ENCODE measurements at places on chromosomes 3 and 15.

DNA sequence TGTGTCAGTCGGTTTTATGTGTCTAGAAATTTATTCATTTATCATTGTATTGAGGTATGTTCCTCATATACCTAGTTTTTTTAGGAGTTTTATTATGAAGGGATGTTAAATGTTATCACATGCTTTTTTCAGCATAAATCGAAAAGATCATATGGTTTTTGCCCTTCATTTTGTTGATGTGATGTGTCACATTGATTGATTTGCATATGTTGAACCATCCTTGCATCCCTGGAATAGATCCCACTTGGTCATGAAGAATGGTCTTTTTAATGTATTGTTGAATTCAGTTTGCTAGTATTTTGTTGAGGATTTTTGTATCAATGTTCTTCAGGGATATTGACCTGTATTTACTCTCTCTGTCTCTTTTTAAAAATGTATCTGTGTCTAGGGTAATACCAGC, 230.3 kb downstream of the RAP2B start:
- no peak for DNase-seq

GRCh38 chr15:88636050-88636449, 2.8 kb upstream of the ISG20 start:
- DNase-seq: no peak

DNA sequence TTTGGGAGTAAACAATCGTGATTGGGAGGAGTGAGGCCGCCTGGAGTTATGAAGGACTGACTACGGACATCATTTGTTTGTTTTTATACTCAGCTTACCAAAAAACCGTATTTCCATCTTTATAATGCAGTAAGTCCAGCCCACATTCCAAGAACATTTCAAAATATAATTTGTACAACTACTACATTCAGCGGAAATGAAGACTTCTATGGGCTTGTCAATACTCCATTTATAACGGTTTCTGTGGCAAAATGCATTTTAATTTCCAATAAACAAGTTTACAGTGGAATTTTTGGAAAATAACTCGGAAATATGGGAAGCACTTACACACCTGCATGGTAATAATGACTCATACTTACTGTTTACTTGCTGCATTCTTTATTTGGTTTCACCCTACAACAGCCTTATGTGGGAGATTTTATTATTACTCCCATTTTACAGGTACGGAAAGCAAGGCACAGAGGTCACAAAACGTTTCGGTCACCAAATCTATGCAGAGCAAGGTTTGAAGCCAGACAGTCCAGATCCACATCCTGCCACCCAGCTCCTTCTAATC, 62.3 kb downstream of the LDHAL6B start:
- DNase-seq: no peak

DNA sequence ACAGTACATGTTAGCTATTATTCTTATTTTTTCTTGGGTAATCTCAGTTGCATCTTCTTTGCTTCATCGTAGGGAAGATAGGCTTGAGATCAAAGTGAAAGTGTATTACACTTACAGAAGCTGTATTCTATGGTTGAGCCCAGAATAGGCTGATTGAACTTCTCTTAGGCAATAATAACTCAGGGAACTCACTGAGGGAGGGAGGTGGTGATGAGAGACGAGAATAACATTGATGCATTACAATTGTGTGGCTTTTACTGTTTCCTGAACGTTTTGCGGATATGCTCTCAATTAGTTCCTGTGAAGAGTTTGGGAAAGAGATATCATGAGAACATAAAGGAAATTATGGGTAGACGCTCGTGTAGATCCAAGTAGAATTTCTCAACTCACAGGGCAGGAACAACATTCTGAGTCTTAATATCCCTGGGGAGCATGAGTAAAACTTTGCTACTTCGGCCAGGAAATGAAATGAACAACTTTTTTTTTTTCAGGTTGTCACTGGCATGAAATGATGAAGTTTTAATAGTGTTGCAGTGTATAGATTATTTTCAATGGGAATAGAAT, 302.2 kb downstream of the TUSC7 start:
- DNase-seq: no peak

GRCh38 chr3:9230596-9230995, 18.9 kb downstream of the SRGAP3 start:
- no peak for DNase-seq

DNA sequence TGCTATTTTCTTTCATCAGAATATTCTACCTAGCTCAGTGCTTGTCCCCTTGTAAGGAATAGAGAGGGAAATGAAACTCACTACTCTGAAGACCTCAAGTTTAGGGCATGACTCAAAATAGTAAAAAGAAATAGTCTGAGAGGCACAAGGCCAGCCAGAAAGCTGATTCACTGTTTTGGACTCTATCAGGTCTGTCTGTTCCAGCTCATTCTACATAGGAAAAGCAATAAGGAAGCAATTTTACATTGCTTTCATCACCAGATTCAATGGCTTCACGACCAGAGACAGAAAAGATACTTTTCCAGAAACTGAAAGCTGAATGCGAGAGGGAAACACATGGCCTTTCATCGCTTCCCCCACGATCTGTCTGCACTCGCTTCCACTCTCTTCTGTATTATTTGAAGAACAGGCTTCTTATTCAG, 276.0 kb downstream of the GBE1 start:
- no peak for DNase-seq

GRCh38 chr3:70564552-70564951, 252.1 kb upstream of the MDFIC2 start:
- no peak for DNase-seq

DNA sequence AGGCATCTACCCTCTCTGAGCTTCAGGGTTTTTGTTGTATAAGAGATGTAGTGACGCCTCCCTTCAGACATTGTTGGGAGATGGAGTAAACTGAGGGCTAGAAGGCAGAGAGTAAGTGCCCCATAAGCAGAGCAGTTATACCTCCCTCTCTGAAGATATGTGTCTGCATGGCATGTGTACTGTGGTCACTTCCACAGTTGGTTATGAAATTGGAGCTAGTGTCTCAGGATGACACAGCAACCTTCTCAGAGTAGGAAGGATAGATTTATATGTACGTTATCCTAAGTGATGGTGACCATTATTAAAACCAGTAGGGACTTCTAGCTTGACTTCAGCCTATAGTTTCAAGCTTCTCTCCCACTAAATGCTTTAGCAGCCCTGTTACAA, 17.9 kb downstream of the PXK start:
- DNase-seq: no peak

DNA sequence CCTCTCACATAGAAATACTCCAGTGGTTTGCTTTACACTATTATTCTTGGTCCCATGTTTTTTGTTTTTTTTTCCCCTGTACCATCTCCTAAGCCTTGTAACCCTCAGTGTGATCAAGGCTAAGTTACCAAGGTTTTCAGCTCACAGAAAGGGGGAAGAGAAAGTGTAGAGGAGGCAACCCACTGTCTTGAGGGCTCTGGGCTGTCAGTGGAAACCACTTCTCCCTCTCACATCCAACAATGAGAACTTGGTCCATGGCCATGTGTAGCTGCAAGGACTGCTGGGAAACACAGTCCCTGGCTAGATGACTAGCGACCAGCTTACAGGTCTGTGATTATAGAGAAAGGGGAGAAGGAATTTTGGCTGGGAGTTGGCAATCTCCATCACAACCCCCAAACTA, 30.3 kb downstream of the GPD1L start:
- DNase-seq: no peak

DNA sequence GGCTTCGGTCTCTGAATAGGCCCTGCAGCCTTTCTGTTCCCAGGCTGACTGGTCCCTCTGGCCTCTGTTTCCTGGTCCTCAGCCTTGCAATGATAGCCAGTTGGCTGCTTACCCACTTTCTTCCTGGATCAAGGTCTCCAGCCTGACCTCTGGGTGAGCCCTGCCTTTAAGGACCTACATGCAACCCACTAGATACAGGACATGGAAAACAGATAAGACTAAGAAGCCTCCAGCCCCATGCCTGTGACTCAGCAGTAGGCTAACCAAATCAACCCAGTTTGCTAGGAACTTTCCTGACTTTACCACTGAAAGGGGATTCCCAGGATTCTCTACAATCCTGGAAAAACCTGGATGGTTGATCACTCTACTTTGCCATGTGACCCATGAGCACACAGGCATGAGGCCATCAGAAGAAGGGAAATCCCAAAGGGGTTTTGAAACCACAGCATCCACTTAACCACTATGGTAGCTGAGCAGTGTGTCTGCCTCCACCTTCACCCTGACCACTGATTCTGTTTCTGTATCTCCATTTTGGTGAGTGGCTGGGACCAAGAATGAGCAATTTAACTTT, 188.1 kb downstream of the CHST2 start:
- no peak for DNase-seq

GRCh38 chr3:22231061-22231460, 480.1 kb upstream of the ZNF385D start:
- no peak for DNase-seq

DNA sequence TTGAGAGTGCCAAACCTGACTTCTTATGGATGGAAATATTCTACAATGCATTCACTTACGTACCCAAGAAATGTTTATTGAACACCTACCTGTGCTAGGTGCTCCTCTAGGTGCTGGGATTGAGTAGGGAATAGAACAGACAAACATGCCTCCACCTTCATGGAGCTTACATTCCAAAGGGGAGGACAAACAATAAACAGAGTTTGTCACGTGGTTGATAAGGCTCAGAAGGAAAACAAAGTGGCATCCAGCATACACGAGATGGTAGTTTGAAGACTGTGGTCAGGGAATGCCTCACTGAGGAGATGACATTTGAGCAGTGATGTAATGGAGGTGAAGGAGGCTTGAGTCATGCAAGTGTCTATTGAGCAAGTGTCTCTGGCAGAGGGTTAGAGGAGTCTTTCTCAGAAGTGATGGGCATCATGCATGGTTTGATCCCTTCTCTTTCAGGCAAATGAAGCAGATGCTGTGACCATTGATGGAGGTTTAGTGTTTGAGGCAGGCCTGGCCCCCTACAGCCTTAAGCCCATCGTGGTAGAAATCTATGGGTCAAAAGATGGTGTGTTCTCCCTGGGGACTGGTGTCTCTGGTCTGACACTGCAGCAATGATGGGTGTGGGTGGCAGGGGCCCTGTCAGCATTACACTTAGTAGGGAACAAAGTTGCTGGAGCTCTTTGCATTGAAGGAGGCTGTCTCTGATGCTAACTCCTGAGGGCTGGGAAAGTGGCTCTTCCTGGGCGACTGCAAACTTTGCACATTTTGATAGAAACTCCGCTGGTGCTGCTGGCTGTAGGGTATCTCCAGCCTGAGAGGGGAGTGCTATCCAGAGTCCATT, 29.7 kb upstream of the TOPBP1 start:
- no peak for DNase-seq

DNA sequence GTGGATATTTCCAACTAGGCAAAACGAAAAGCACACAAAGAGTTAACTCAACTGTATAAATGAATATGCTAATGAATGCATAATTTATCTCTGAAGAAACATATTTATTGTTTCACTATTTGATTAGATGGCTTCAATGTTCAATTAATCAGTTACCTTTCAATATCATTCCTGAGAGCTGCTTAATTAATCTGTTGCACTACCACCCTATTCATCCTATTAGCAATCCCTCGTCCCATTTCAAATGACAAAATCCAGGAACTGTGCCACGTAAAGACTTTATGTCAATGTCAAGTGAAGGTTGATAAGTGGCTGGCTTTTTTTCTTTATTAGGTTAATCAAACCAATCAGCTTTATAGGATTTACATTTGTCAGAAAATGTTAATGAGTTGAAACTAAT, 82.7 kb downstream of the ALCAM start:
- no peak for DNase-seq

- no peak for DNase-seq
Observed at GRCh38 chr15:67134067-67134838, 68.9 kb downstream of the SMAD3 start.

- DNase-seq: no peak
Observed at GRCh38 chr3:192130534-192131132, 596.7 kb downstream of the FGF12 start.

DNA sequence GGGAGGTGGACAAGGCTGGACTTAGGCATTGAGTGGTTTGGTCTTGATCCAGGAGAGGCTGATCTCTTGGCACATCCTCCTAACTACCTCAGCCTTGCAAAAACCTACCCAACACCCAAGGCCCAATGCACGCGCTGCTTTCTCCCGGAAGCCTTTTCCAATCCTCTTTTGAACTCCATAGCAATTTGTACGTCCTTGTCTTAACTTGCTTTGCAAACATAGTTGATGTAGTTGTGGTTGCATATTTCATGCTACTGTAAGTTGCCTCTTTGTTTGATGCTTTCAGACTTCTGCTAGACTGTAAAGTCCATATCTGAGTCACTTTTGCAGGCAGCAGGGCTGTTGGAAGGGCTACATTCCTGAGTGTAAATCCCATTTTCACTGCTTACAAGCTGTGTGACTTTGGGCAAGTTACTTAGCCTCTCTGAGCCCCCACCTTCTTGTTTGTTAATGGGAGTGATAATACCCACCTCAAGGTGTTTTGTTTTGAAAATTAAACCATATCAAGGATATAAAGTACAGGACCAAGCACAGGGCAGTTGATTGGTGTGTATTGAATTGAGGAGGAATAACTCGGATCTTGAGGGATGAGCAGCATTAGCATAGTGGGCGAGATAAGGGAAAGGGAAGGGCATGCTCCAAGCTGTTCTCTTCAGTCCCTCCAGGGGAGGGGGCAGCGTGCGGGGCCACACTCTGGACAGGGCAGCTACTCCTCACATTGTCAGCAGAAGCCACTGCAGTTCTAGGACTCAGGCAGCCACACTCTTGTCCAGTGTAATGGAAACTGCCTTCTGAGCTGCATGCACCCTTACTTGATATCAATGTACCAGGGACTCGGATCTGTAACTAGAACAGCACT, 28.8 kb downstream of the SIAH2 start:
- DNase-seq: no peak

DNA sequence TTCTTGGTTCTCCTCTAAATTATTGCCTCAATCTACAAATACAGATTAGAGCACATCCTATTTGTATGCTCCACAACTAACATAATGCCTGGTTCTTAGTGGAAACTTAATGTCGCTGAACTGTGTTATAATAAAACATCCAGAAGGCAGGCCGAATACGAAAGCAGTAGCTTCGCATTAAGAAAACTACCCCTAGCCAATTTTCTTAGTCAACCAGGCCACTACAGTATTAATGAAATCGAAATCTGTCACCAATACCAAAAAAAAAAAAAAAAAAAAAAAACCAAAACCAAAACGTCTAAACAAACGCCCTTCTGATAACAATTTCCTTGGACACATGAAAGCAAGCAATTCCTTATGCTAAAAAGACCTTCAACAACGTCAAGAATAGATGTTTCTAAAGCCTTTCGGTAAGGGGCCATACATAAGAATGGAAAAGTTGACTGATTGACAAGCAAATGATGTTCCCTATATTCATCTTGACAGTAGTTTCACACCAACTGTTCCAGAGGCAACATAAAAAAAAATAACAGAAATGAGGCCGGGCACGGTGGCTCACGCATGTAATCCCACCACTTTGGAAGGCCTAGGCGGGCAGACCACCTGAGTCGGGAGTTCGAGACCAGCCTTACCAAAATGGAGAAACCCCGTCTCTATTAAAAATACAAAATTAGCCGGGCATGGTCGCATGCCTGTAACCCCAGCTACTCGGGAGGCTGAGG, 1.3 kb downstream of the DENND6A start:
- no peak for DNase-seq

Measured in NCI-H1048 (cell line).